ENCODE measurements at places on chromosomes 6 and 20.

- DNase-seq: no peak
Observed at GRCh38 chr6:139330826-139331500, 39.2 kb upstream of the TXLNB start.

- no peak for DNase-seq
Observed at GRCh38 chr6:13124131-13124530, 204.2 kb downstream of the TBC1D7 start.

DNA sequence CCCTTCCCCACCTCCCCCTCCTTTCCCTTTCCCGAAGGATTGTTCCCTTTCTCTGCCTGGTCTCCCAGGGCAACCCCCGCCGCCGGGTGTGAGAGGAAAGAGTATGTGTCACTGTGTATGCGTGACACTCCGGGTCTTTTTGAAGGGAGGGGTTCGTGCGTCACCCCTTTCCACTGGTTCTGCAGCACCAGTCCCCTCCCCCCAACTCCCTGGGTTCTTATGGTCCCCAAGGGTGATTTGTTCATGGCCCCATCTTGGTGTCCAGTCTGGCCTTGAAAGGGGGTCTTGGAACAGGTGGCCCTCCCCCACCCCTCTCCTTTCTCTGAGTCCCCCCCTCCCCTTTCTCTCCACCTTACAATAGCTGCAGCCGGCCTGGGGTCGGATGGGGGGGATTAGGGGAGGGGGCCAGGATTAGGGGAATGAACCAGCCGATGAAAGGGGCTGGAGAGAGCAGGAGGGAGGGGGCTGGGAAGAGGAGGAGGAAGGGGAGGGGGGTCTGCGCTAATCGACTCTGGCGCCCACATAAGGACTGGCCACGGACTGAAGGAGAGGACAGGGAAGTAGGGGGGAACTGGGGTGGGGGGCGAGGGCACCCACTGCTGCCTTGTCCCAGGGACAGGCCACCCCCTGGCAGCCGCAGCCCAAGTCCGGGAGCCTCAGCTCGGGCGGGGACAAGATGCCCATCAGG lies 1.3 kb upstream of the RING1 start:
- DNase-seq: no peak

DNA sequence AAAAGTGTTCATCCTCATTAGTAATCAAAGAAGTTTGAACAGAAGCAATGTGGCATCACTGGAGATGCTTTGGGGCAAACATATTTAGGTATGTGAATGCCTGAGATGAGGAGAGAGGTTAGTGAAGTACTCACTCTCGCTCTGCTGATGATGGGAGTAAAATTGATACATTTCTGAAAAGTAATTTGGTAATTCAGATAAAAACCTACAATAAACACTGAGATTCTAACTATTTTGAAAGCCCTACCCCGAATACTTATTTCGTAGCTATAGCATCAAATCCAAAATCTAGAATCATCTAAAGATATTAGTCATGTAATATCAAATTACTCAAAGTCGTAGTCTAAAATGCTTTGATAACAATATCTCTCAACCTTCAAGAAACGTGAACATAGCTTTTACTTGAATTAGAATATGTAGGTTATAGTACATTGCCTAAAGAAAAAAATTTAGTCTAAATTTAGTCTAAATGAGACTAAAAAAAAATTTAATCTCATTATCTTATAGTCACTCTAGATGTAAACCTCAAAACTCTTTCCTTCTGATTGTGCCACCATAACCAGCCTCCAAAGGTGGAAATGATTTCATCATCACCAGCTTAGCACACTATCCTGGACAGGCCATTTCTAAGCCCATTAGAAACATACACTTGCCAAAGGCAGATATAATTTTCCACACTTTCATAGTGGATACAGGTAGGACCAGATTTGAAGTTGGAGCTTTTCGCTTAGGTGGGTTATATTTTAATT lies 232.5 kb upstream of the TAB2 start:
- DNase-seq: no peak

DNA sequence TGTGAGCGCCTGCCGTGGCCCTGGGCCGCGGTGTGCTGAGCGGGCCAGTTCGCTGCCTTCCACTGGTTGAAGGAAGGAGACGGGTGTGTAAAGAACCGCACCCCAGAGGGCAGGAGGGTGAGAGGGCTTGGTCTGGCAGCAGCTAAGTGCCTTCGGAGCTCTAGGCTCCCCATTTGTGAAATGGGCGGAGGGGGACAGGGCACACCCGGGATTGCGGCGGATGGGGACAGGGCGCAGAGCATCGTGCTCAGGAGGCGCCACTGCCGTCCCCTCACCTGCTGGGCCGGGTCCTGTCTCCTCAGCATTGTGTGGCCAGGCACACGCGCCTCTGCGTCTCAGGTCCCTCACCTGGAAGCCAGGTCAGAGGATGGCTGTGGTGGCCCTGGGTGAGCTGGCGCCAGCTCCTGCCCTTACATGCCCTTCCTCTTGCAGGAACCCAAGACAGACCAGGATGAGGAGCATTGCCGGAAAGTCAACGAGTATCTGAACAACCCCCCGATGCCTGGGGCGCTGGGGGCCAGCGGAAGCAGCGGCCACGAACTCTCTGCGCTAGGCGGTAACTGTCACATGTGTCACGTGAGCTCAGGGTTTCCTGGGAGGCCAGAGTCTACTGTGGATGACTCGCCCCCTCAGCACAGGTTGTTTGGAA lies 3.1 kb downstream of the ADRM1 start:
- DNase-seq: no peak

- DNase-seq: no peak
Observed at GRCh38 chr6:5813625-5814027, 193.1 kb downstream of the NRN1 start.

- DNase-seq: no peak
Observed at GRCh38 chr6:147204060-147204785, at the start of gene STXBP5. Gene STXBP5, plus strand, starts transcription at chr6:147204417. Its CDS starts 116 bp downstream, at chr6:147204533.

DNA sequence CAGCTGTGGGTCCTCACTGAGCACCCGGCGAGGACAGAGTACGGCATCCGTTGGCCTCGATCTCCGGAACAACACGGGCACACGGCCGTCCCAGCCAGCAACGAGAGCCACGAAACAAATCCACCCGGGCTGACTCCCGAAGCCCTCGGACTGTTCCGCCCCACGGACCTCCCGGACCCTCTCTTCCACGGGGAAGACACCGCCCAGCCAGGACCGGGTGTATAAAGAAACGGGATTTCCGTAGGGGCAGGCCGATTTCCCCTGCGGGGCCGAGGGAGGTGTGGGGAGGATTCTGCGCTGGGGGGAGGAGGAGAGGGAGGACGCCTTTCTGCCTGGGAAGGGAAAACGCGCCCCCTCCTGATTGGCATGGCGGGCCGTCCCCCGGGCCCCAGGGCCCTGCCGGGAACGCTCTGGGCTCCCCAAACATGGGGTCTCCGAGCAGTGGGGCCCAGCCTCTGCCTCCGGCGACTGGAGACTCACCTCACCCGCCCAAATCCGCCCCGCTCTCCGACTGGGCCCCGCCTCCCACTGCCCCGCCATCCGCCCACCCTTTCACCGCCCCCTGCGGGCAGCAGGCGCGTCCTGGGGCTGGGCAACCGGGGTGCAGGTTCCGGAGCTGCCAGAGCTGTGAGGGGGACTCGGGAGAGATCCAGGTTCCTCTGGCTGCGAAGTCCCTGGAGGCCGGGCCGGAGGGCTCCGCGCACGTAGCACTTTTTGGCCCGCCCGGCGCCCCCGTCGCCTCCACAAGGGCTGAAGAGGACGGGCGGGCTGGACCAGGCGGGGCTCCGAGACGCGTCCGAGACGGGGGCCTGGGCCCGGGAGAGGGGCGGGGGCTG lies 679 bp upstream of the PPDPF start:
- DNase-seq: peak; percentile 49

DNA sequence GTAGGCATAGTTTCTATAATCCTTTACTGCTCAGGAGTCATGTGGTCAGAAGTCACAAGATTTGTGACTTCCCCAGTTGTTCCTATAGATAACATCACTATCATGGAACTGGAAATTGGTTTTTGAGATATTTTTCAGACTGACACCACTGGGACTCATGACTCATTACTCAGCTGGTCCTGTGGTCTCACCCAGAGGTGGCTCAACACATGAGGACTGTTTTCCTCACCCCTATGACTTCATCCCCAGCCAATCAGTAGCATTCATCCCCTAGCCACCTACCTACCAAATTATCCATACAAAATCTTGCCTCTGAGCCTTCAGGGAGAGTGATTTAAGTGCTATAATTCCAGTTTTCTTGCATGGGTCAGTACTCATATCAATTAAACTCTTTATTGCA lies 1217.7 kb downstream of the EPHA7 start:
- DNase-seq: no peak

- no peak for DNase-seq
Observed at GRCh38 chr20:25739615-25740320, 43.1 kb upstream of the ZNF337 start.

DNA sequence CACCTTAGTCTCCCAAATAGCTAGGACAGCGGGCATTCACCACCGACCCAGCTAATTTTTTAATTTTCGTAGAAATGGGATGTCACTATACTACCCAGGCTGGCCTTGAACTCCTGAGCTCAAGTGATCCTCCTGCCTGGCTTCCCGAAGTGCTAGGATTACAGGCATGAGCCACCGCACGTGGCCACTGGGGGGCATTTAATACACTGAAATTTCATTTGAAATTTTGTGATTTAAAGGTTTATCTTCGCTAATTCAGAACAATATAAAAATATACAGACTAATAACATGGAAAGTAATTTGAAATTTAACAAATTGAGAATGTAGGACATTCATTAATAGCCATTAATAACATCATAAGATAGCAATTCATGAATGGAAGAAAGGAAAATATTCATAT lies 20.5 kb upstream of the TBC1D32 start:
- DNase-seq: no peak

DNA sequence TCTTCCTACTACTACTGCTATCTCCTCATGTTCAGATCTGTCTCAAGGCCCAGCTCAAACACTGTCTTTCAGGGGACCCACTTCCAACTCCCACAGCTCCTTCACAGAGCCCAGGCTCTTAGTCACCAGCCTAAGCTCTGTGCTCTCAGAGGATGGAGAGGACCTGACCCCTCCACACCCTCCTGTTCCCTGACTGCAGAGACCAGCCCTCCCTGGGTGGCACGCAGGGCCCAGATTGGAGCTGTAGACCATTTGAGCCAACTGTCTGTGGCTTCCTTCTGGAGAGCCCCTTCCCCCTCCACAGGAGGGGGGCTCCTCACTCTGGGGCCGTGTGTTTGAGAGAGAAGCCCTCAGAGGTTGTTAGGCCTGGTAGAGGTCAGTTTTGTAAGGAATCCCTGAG lies 9.8 kb downstream of the SNPH start:
- no peak for DNase-seq

- DNase-seq: no peak
Observed at GRCh38 chr6:146651482-146651863, 52.7 kb downstream of the ADGB start.

DNA sequence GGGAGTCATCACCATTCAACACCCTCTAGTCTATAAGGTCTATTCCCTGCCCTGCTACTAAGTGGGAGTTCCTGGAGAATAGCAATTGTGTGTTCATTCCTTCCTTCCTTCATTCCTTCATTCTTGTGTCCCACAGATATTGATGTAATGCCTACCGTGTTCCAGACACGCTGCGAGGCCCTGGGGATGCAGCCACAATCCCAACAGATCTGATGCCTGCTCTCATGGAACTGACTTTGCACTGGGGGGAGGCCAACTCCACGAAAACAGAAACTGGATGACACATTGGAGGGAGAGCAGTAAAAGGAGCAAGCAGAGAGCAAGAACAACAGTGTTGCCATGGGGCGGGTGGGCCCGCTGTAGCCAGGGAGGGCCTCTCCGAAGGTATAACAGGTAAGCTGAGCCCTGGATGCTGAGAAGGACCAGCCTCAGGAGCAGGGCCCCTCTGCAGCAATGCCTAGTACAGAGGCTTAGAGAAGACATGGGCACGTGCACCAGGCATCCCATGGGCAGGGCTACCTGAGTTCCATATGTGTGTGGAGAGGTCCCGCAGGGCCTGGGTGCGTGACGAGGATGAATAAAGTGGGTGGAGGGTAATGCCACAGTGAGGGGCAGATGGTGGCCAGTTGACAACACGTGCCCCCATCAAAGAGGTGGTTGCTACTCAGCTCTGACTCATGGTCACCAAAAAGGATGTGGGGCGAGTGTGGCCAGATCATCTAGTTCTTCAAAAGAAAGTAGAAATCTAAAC lies 173.9 kb downstream of the NFATC2 start:
- no peak for DNase-seq

GRCh38 chr6:90226257-90226656 lies 70.4 kb downstream of the BACH2 start:
- no peak for DNase-seq

- no peak for DNase-seq
Observed at GRCh38 chr6:16184129-16184528, 54.3 kb upstream of the GMPR start.

GRCh38 chr20:54680872-54681619 lies 205.7 kb downstream of the DOK5 start:
- DNase-seq: no peak

- no peak for DNase-seq
Observed at GRCh38 chr6:36853325-36853724, 14.1 kb upstream of the CPNE5 start.

- no peak for DNase-seq
Observed at GRCh38 chr6:35030099-35030498, 111.0 kb downstream of the TCP11 start.

DNA sequence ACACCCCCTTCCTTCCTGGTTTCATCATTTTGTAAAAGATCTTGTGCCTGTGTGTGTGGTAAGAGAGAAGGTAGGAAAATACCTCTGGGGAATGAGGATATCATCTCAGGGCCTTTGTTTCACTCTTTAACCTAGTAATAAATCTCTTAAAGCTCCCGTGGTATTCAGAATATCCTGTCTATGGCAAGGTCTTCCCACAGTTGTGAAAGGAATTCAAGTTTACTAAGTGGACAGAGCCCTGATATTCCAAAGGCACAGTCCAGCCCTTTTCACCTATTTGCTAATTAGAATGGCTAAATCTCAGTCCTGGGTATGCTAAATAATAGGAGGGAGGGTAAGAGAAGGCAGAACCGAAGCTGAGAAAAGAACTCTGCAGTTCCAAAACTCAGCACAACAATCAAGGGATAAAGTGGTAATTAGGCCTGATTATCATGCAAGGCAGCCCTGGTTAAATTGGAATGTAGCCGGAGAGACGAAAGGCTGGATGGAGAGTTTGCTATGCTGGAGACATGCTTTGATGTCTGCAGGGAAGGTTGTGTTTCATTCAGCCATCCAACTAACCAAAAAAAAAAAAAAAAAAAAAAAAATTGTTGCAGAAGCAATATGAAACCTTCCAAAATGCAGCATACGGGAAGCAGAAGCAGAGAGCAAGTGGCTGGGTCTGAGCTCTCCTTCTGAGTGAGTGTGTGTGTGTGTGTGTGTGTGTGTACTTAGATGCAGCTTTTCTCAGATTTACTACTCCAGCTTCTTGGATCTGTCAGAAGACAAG lies 28.5 kb upstream of the PIM1 start:
- no peak for DNase-seq

GRCh38 chr6:53192682-53193188 lies 44.1 kb upstream of the GCM1 start:
- peak; percentile 38 for DNase-seq

GRCh38 chr20:49587111-49587570 lies 19.2 kb upstream of the PTGIS start:
- no peak for DNase-seq

DNA sequence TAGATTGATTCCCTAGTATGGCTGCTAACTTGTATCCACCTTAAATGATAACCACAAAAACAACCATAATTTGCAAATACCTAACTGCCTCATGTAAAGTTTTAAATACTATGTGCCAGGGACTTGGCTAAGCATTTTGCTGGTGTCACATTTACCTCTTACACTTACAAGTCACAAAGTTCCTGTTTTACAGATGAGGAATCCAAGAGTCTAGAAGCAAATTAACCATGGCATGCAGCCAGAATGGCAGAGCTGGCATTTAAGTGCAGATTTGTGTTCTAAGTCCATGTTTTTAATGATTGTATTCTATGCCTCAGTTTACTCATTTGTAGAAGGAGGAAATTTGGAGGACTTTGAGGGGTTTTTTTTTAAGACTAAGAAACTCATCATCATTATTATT lies 696.7 kb downstream of the PTPRT start:
- DNase-seq: no peak
